ENCODE measurements at places on chromosomes 6 and 20.

DNA sequence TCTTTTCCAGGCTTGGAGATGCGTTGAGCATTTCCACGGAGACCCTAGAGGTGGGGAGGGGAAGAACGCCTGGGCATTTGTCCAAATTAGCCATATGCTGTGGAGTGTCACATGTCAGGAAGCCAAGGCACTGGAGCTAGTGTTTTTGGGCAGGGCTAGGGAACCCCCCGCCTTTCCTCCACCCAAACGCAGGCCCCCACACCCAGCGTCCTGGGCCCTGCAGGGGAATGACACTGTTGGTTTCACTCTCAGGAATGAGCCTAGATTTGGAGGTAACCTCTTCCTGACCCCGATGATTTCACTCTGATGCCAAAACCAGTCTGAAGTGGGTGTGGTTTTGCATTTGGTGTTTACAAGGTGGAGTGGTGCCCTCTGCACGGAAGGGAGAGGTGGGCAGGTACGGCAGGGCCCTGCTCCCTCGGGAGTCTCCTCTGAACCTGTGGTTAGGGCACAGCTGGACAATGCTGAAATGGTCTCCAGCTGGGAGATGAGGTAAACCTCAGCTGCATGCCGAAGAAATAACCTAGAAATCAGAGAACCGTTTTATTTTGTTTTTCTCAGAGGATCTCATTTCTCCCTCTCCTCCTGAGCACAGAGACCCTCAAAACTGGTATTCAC, 29.5 kb downstream of the MTHFD1L start:
- peak; percentile 87 for DNase-seq

- no peak for DNase-seq
These were observed 736.9 kb upstream of the MARCKS start for GRCh38 chr6:113120224-113120581.

GRCh38 chr6:123616016-123616415, 20.7 kb downstream of the TRDN start:
- DNase-seq: no peak

- DNase-seq: no peak
These were observed 3.6 kb downstream of the SRSF3 start for GRCh38 chr6:36597775-36598174.

DNA sequence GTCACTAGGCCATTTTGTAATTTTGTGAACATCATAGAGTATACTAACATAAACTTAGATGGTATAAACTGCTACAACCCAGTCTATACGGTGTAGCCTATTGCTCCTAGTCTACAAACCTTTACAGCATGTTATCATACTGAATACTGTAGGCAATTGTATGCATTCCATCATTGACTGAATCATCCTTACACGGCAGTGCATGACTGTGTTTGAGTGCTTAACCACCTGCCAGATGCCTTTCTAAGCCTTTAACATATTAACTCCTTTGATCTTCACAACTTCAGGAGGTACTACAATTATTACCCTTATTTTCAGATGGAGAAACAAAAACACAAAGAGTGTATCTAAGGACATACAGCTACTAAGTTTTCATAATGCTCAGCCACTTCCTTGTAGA, 14.0 kb downstream of the DPPA5 start:
- DNase-seq: no peak

DNA sequence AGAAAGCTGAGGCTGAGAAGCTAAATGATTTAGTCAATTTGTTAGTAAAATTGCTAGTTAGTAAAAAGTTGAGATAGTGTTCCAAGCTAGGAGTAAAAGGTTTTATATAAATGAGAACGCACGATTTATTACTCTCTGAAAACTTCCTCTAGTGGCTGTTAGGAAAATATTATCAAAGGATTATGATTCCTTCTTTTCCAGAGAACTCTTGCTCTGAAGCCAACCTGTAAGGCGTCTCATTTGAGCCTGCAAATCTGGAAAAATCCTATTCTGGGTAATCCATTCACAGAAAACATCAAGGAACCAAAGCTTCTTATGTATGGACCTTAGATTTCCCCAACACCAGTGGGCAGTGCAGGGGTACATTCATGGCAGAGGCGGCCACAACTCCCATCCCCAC, 252.7 kb downstream of the SOD2 start:
- no peak for DNase-seq

DNA sequence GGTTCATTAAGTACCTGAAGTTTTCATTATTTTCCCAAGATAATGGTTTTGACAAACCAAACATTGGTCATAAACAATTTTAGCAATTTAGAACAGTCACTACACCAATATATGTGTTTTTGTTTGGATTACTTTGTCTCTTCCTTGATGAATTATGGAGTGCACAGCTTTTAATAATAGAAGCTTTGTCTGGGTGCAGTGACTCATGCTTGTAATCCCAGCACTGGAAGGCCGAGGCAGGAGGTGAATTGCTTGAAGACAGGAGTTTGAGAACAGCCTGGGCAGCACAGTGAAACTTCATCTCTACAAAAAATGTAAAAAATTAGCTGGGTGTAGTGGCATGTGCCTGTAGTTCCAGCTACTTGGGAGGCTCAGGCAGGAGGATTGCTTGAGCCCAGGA, 89.4 kb upstream of the ANKEF1 start:
- no peak for DNase-seq

DNA sequence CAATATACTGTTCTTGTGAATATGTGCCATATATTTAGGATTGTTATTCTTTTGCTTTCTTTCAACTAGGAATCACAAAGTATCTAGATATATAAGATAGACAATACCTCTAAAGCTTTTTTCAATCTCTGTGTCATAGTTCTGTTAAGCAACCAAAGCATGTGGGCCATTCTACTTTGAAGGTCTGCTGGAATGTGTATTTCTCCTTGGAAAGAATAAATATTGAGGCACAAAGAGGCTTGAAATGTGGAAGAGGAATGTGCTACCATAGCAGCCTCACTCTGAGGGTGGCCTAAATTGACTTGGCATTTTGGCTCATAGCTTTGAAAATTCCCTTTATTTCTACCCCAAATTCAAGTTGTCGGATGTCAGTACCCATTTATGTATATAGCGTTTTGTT, 488.5 kb upstream of the MAN1A1 start:
- no peak for DNase-seq

GRCh38 chr6:166977621-166978525, 21.3 kb upstream of the CEP43 start:
- DNase-seq: no peak

GRCh38 chr20:39516964-39517363, 554.8 kb downstream of the DHX35 start:
- DNase-seq: no peak

- DNase-seq: no peak
These were observed 762.4 kb upstream of the SLC35B3 start for GRCh38 chr6:9197726-9198125.

DNA sequence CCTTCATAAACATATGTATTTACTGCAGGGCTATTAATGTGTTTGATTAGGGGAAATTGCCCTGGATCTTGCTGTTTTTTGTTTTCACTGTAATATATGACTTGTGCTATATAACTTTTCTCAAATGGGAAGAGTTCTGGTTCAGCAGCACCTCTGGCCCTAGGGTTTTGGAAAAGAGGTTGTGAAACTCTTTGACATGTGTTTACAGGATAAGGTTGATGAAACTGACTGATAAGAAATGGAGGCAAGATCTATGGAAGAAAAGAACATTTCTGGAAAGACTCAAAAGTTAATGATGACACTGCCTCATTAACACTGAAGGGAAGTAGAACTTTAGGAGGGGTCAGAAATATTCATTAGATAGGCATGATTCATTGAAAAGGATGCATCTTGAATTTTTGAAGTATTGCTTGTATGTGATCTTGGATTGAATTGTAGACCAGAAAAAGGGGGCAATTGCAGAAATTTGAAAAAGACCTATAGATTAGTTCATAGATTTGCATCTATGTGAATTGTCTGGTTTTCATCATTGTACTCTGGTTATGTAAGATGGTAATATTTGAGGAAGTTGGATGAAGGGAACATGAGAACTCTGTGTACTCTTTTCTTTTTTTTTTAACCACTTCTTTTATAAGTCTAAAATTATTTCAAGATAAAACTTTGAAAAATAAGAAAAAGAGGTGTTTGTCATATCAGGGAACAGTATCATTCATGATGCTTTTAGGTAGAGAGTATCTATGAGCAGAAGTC, 54.0 kb downstream of the UTRN start:
- DNase-seq: no peak

DNA sequence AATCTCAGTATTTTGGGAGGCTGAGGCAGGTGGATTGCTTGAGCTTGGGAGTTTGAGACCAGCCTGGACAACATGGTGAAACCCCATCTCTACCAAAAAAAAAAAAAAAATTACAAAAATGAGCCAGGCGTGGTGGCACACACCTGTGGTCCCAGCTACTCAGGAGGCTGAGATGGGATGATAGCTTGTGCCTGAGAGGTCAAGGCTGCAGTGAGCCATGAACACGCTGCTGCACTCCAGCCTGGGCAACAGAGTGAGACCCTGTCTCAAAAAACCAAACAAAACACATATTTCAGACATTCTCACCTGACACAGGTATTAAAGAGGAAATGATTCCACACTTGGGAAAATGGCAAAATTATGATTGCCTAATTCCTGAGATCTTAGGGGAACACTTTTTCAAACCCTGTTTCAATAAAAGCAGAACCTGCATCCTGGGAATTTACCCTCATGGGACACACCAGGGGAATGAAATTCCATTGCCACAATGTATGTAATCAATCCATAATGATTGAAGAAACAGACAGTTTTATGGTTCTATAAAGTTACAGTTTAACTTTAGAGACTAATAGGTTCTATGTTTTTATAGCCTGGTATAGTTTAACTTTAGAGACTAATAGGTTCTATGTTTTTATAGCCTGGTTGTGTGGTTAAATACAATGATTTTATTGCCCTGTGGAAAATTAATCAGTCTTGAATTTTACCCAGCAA, 29.6 kb upstream of the DNAAF9 start:
- DNase-seq: no peak

DNA sequence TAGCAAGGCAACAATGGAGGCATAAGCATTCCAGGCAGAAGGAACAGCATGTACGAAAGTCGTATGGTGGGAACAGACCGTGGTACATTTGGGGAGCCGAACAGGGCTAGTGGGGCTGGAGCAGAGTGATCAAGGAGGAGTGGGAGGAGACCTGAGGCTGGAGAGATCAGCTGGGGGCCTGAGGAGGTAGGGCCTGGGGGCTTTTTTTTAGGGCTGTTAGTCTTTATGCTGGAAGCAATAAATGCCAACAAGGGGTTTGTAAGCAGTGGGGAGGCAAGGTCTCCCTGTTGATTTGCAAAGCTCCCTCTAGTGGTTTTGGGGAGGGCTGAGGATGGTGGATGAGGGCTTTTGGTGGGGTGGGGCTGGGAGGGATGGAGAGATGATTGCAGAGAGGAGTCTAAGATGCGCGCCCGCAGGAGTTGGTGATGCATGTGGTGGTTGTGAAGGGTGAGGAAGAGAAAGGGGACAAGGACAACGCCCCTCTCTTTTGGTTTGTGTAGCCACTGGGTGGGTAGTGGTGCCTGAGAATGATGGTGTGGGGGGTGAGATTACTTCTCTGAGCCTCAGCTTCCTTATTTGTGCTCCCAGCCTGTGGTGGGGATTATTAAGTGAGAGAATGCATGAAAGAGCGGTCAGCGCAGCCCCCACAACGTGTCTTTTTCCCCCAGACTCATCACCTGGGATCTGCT, 74.1 kb upstream of the TOX2 start:
- peak; percentile 79 for DNase-seq

DNA sequence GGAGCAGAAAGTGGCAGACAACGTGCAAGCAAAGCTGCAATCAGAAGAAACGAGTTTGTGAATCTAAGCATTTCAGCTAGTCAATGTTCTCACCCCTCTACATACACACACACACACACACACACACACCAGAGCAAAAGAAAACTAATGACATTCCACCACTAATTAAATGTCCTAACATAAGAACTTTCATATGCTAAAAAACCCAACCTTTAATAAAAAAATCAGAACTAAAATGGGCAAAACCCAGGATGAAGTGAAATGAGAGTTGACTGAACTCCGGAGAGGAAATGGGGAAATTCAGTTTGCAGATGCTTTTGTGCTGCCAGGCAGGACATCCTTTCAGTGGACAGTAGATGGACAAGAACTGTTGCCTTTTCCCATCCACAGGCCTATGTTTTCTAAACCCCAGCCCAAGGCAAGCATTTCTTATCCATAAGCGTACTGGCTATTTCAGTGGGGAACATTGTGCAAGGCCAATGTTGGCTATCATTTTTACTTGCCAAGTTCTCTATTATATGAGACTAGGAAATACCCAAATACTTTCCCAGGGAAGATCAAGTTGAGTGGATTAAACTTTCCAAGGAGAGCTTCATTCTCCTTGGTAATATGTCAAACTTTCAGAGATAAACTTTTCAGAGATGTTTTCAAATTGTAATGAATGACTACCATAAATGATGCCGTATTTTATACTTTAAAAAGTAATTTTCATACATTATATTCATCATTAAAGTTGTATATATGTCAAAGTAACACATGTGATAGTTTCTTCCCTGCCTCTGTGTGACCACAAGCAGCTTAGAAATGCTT, 27.3 kb downstream of the RIN2 start:
- DNase-seq: no peak

GRCh38 chr6:154070657-154071056, 31.6 kb downstream of the OPRM1 start:
- no peak for DNase-seq

GRCh38 chr20:48556956-48557355, 270.8 kb downstream of the PREX1 start:
- DNase-seq: no peak

- DNase-seq: no peak
These were observed 11.9 kb upstream of the SMIM29 start for GRCh38 chr6:34260576-34261267.

DNA sequence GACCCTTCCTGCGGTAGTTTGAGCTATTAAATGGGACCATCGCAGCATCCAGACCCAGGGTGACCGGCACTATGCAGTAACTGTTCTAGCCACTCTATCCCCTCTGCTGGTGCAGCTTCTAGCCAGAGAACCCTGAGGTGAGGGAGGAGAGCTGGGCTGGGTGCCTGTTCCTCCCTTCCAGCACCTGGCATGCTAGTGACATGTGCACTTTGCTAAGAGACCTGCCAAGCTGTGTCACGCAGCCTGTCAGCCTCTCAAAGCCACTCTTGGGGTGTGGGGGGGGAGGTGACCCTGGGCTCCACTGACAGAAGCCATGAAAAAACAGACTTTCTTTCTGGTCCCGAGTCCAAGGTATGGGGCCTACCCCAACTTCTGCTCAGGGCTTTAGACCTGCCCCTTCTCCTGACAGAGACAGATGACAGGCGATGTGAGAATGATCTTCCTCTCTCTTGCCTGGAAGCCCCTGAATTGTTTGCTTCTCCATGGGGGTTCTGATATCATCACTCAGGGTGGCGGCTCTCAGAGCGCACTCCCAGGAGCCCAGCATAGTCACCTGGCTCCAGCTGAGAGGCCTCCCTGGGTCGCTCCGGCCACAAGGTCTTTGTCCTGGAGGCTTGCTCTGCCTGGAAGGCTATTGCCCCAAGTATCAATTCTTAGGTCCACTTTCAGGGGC, 47.2 kb upstream of the MLN start:
- no peak for DNase-seq

Data from GM12865 (cell line).